Stimulated activated effector memory CD8-positive, alpha-beta T cell treated with anti-CD3 and anti-CD28 coated beads, Interleukin-12 subunit alpha, Interleukin-12 subunit beta, amount 100 ng/mL, for 72 hours (primary cell): ENCODE measurements at places on chromosomes 5 and 9.
A peak's percentile ranks its signal among the peaks of the same experiment; 100 is the strongest.

DNA sequence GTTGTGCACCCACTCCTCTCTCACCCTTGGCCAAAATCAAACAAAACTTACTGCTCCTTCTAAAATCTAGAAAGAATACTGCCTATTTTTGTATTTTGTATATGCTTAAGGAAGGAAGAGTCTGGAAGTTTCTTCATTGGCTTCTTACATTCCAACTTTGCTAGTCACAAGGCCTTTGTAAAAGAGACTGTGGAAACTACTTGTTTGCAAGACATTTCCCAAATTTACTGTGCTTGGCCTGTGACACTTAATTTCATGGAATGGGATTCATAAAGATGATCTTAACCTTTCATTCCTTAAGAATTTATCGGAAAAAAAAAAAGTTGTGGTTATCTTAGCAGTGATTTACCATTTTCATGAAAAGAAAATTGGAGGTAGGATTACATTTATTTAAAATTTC lies 208.9 kb downstream of the VPS13A start:
- no peak for DNase-seq

GRCh38 chr9:35042081-35042604 lies 30.3 kb downstream of the VCP start:
- no peak for DNase-seq

DNA sequence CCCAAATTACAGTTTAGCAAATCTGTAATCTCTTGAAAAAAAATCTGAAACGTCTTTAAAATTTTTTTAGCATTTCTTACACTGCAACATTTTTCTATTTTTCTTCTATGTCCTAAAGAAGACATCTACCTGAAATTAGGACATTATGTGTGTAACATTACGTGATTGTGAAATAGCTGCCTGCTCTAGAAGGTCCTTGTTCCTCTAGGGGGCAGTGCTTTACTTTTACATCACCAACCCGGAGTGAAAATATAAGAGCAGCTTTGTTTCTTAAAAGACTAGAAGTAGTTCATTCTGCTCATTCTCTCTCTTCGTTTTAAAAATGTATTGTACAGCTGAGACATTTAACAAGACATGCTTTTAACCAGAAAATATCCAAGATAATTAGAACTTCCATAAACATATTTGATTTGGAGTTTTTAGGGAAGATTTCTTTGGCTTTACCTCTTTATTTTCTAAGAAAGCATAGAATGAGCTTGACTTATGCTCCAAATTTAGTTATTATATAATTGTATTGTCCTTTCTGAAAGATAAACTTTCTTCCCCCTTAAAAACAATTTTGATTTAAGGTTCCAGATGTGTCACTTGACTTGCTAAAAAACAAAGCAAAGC lies 48.1 kb upstream of the RIOK2 start:
- DNase-seq = no peak

DNA sequence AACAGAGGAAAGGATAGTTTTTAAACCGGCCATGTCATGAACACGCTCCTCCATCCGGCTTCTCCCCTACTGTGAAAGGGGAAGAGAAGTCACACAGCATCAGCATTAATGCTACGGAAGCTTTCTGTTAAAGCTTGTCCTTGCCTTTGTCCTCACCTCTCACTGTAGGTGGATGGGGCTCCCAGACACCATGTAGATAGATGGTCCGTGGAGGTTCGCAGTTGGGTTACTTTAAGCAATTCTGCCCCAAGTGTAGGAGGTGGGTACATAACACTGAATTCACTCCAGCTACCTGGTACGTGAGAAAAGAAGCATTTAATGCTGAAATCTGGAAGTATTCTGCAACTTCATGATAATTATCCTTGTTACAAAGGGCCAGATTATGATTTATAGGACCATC lies 165.8 kb downstream of the BAAT start:
- DNase-seq = no peak

GRCh38 chr9:129624168-129624759 lies 1.7 kb upstream of the NTMT1 start:
- peak; percentile 86 for DNase-seq
